ENCODE measurements at places on chromosomes 5 and 9.

GRCh38 chr5:109218818-109219217 is 191.0 kb downstream of the PJA2 start:
- DNase-seq = no peak

DNA sequence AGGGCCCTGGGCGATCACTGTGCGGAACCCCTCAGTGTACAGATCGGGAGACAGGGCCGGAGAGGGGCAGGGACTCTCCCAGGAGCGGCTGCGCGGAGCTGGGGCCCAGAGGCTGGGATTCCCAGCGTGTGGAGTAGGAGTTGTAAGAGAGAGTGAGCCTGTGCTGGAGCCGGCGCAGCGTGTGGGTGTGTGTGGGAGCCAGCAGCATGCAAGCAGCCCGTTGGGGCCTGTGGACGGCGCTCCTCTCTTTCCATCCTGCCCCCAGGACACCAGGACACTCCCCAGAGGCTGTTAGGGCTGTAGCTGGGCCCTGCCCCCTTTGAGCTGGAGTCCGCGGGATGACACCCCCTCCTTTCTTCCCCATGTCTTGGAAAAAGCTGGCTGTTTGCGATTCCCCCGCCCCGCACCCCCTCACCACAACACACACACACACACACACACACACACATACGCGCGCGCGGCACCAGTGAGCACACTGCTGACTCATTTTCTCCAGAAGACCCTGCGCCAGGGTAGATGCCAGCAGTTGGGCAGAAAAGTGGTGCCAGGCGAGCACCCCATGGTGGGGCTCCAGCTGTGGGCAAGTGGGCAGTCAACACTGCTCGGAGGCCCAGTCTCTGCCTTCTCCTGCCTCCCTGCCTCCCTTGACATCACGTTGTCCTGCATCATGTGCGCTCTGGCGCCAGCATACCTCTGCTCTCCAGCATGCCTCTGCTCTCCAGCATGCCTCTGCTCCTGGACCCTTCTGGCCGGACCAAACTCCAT is 1.5 kb downstream of the COL27A1 start:
- DNase-seq = no peak

GRCh38 chr9:109101810-109102209 is 17.9 kb downstream of the TMEM245 start:
- DNase-seq = no peak

DNA sequence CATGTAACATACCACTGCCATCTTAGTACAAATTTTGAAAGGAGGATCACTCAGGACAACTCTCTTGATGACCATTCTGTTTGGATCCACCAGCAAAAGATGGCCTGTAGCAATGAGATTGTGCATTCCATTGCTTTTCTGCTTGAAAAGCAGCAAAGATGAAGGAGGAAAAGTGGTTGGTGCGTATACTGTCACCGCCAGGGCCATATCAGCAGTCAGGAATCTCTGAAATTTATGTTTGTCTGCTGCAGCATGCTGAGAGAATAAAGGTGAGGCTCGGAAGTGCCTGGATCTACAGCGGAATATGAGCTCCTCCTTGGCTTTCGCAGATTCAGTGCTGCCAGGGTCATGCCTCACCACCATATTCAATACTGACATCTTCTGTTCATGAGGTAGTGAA is 144.4 kb downstream of the GPBP1 start:
- DNase-seq = no peak

GRCh38 chr9:128316421-128316820 is 5.8 kb downstream of the TRUB2 start:
- no peak for DNase-seq

DNA sequence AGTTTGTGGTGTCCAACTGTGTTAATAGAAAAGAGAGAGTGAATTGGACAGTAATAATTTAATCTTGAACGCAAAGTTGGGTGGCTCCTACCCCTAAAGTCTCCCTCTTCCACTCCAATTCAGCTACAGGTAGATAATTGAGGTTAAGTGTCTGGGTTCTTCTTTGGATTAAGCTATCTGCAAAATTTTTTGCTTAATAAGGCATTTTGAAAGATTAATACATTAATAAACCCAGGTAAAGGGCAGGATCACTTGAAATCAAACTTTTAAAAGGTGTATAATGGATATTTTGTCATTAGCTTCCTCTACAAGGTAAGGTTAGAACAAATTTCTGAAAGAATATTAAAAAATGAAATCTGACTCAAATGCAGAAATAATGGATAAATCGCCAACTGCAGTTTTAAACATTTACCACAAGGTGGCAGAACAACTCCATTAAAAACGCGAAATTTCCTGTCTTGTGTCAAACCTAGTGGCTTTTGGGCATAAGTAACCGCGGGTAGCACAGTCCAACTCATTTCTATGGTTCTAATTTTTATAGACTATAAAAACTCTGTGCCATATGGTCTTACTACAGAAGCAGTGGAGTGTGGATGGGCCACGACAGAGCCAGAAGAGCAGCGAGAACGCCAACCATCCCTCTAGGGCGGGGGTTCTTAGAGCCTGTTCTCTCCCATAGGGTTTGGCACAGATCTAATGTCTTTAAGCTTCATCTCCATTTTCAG is 276.5 kb downstream of the ARHGEF28 start:
- no peak for DNase-seq

GRCh38 chr9:103999375-104000062 is 94.6 kb upstream of the SMC2 start:
- no peak for DNase-seq

GRCh38 chr5:103356350-103357091 is 98.0 kb downstream of the MACIR start:
- no peak for DNase-seq

DNA sequence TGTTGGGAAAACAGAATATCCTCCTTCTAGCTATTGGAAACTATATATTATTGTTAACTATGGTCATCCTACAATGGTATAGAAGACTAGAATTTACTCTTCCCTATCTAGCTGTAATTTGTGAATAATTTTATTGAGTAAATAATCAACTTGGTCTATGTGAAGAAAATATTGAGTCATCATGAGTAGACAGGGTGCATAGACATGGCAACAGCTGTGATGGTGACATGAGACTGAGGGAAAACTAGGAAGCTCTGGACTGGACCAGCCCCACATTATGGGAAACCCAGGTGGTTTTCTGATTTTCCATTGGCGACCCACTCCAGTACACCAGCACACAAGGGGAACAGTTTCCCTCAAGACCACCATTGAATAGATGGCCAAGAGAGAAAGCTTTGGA is 95.0 kb downstream of the APBA1 start:
- no peak for DNase-seq

DNA sequence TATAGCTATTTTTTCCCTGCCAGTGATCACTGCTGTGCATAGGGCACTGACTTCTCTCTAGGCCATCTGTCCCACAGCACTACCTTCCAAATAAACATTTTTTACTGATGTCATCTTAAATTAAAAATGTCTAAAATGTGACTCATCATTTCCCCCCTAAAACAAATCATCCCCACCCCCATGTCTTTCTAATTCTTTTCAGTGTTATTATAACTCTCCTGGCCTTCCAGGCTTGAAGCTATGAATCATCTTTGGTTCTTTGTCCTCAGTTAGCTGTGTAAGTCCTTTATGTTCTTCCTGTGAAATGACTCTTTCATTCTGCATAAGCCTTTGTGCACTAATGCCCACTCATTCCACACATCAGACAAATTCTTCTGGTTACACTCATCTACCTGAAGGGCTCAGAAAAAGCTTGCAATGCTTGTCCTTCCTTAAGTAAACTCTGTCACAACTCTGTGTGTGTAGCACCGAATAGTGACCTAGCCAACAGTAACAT is 78.1 kb downstream of the CFAP95 start:
- no peak for DNase-seq

GRCh38 chr9:93317495-93318094 is 133.7 kb downstream of the WNK2 start:
- DNase-seq = no peak

- DNase-seq = no peak
These were observed 18.2 kb upstream of the DAB2IP start for GRCh38 chr9:121633119-121633714.

GRCh38 chr9:127222388-127223095 is 42.0 kb upstream of the GARNL3 start:
- no peak for DNase-seq

GRCh38 chr5:36373527-36374086 is 71.9 kb upstream of the RANBP3L start:
- no peak for DNase-seq

DNA sequence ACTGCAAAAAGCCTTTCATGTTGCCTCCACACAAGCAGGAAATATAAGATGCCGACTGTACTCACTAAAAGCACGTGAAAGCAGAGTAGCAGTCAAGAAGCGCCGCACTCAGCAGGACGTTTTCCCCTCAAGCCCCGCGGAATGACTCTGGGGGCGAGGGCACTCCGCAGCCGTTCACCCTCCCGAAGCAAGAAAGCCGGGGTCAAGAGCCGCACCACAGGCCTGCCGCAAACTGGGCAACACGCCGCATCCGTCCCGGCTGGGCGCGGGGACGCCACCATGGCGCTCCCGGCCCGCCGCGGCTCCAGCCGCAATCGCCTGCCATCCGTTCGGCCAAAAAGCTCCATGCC is 364 bp downstream of the RPS6 start:
- no peak for DNase-seq

DNA sequence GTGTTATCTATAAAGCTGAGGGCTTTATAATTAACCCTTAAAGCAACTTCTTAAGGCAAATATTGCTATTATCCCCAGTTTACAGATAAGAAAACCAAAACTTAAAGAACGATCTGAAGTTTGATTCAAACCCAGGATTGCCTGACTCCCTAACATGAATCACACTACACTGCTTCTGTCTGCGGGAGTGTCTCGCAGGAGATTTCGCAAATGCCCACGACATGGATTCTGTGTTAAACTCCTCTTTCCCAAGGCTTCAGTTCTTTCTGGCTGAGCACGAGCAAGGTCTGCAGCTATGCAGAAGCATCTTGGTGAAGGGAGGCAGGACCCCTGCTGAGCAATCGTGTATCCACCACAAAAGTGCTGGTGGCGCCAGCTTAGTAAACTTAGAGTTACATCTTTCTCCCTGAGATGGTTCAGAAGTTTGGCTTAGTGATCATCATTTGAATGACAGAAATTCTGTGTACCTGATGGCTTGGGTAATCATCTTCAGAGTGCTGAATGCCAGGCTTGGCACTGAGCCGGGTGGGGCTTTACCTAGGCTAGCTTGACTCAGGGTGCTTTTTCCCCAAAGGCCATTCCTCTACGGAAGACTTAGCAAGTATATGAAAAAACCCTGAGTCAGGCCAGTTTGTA is 81.4 kb upstream of the PIK3R1 start:
- DNase-seq = no peak

GRCh38 chr5:159935946-159936345 is 19.7 kb downstream of the ADRA1B start:
- DNase-seq = no peak

DNA sequence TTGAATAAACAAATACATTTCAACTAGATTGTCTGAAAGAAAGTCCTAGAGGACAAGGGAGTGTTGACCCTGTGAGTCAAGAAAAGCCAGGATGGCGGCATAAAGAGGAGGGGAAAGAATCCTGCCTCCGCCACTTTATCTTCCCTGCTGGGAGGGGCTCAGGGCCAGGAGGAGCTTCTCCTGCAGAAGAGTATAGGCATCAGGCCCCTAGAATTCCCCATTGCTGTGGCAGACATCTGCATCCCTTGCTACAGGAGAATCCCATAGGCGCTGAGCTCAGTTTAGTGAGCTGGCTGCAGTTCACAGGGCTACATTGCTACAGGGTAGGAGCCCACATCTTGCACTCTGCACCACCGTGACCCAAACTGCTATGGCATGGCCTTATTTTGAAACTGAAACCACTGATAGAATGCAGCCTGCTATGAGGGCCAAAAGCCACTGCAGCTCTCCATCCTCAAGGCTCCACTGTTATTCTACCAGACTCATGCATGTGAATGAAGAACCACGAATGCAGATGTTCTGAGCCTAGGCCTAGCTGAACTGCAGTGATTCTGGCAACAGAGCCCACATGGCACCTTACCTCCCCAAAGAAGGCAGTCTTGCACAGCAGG is 941.4 kb upstream of the CTNND2 start:
- no peak for DNase-seq

GRCh38 chr9:20623748-20624124 is 1.4 kb upstream of the MLLT3 start:
- no peak for DNase-seq

DNA sequence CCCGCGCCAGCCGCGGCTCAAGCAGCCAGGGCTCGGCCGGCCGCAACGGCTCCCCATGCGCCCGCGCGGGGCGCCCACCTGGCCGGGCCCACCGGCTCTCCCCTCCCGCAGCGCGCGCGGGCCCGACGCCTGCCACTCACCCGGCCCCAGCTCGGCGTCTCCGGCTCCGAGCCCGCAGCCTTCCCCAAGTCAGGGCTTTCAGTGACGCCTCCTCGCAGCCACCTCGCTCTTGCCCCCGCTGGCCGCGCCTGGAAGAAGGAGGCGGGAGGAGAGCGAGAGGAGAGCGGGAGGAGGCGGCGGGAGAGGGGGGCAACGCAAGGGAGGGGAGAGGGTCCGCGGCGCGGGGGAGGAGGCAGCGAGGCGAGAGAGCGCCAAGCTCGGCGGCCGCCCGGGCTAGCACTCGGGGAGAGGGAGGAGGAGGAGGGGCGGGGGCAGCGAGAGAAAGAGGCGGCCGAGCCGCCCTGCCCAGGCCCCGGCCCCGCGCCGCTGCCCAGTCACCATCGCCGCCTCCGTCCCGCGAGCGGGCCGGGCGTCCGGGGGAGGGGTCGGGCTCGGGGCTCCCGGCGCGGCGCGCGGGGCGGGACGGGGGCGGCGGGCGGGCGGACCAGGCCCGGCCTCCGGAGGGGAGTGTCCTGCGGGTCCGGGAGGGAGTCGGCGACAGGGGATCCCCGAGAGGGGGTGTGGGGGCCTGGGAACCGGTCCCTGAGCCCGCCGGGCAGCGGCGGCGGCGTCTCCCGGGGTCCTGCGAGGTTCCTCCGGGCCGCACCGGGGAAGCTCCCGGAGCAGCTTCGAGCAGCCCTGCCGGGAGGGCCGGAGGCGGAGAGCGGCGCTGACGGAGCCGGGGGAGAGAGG is at the start of gene LHFPL2:
LHFPL2 (minus strand) TSS at position 414 of the 852 bp plus-strand sequence. CDS start 138,559 bp downstream, outside the sequence.
- no peak for DNase-seq

GRCh38 chr5:149162401-149163084 is 21.2 kb downstream of the ABLIM3 start:
- no peak for DNase-seq

GRCh38 chr9:68966496-68966944 is 47.4 kb downstream of the PRKACG start:
- no peak for DNase-seq

DNA sequence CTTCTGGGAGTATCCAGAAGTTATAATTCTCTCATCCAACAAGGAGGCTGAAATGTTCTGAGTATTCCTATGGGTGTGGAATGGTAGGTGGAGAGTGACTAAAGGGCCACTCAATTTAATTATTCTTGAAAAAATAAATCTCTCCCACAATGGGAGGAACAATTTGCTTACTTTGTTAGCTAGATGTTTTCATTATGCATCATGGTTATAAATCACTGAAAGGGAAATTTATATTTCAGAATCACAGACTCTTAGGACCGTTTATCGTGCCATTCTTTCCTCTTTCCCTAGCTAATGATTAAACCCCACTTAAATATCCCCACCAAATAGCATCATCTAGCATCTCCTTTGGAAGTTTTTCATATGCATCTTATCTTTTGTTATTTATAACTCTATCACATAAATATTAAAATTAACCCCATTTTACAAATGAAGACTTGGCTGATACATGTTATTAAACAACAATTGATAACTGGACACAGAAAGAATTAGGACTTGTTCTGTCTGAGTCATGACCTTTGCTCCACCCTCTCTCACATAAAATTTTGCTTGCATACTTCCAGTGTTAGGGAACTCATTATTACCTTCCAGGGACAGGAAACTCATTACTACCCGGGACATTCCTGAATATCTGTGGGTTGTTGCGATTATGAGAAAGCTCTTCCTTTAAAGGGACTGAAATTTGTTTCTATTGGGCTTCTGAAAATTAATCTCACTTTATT is 94.9 kb upstream of the NMUR2 start:
- no peak for DNase-seq

- no peak for DNase-seq
These were observed 153.6 kb downstream of the CRB2 start for GRCh38 chr9:123509646-123510045.

Data from stimulated activated CD4-positive, alpha-beta T cell treated with anti-CD3 and anti-CD28 coated beads, Interleukin-1b, Interleukin-23, amount 100 ng/mL, for 1 hour (primary cell).